ENCODE measurements at places on chromosomes 2 and 18.

DNA sequence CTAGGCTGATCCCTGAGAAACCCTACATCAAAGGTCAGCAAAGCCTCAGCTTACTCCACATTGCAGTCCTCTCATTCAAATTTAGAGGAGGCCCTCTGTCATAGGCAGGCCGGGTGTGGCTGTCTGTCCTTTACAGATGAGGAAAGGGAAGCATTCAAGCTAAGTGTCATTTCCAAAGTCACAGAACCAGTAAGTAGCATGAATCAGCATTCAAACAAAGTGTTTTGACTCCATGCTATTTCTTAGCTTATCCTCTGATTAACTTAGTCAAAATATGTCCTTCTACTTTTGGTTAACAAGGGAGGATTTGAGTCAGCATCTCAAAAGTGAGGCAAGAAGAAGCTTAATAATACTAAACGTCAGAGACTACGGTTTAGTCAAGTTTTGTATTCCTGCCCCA, 409.0 kb upstream of the POU3F3 start:
- DNase-seq, result no peak

DNA sequence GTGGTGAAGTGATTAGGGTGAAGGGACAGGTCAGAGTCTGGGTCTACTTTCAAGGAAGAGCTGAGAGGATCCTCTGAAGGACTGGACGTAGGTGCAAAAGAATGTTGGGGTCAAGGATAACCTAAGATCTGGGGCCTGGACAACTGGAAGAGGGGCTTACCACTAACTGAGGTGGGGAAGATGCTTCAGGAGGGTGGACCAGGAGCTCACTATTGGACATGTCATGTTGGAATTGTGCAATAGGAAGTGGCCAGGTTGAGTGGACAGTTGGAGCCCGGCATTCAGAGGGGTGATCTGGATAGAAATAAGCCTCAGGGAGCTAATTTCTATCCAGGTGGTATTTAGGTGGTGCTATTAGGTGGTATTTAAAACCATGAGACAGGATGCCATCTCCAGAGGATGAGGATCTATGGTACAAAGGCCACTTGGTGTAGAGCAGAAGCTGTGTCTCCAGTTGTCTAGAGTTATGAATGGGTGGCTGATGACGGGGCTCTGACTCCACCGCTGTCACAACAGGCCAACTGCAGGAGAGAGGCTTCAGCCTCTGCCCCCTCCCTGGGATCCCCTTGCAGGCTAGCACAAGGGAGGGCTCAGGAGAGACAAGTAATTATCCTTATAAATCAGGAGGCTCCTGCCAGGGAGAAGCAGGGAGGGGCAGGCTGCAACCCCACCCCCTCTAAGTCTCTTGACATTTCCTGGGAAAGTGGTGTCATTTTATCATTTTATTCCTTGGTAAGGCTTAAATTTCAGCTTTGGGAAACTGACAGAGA, 158.0 kb downstream of the SMAD7 start:
- DNase-seq, result no peak

GRCh38 chr2:9118383-9118960, 88.1 kb upstream of the ASAP2 start:
- DNase-seq, result no peak

GRCh38 chr18:66695281-66695680, 91.4 kb upstream of the CDH19 start:
- no peak for DNase-seq

DNA sequence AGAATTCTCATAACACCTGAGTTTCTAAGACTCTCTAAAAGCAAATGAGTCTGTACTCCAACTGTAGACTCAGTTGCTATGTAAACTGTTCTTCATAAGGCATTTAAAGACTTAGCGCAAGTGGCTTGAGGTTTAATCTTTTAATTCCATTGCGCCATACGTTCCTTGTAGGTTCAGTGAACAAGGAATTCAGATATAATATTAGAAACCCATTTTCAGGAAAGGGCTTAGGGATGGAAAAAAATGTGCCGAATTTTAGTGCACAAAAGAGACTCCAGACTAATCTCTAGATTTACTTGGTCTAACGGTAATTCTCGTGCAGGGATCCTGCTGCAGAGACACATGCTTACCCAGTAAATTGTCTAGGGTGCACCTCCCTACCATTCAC, 268.9 kb upstream of the TANK start:
- no peak for DNase-seq

- no peak for DNase-seq
Observed at GRCh38 chr2:200609028-200609614, 23.3 kb downstream of the AOX1 start.

GRCh38 chr18:59428018-59428417, 69.0 kb upstream of the LMAN1 start:
- no peak for DNase-seq

DNA sequence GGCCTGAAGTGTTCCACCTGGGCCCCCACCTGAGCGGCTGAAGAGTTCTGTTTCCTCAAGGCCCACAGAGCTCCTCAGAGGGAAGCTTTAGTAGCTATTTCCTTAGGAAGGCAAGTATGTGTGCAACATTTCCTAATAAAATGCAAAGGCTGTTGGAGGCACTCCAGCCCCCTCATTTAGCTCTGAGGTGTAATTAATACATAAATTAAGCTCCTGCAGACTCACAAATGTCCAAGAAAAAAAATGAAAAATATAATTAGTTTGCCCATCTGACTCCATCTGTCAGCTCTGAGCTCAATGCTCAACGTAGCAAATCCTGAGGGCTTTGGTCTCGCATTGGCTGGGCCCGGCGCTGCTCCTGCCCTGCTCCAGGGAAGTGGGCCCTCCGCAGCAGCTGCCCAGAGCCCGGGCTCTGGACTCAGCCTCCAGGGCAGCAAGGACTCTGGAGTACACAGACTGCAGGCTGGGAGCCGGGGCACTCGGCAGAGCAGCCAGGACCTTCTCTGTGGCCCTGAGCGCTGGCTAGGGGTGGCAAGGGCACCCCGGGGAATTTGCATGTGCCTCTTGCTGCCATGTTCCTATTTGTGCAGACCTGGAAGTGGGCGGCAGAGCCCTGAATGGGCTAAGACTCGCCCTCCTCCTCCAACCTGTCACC, 23.4 kb upstream of the C1QL2 start:
- no peak for DNase-seq

GRCh38 chr2:37231241-37232130, at the start of the genes CEBPZ and NDUFAF7:
TSS of gene CEBPZ (minus strand) at chr2:37231596. CDS start at chr2:37231567, 29 bp downstream.
TSS of gene NDUFAF7 (plus strand) at chr2:37231658. CDS start at chr2:37231706, 48 bp downstream.
- peak; percentile 85 for DNase-seq
